ENCODE measurements at places on chromosomes 6 and 20.

DNA sequence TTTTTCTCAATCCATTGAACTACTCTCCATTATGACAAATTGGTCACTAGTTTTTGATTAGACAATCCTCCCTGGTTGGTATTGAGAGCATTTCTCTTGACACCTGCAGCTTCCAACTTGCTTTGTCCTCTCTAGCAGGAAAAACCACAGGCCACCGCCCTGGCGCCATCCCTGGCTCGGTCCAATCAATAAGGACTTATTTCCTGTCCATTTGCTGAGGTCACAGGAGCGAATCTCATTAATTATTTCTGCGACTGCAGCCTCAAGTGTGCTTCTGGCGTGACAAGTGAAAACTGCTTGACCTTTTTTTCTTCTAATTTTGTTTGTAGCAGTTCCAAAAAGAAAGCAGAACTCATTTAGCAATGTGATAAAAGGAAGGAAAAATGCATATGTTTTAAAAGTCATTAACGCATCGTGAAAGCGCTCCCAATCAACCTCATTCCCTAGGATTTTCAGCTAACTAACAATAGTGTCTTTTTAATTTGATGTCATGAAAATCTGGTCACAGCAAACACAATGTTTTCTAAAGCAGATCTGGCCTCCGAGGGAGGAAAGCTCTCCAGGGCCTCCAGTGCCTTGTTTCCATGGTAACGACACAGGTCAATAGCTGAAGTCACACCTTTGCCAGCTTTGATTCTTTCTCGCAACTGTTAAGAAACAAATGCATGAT is 39.0 kb upstream of the BEND3 start:
- H3K36me3 ChIP-seq = no peaks in the 10 kb centered on the region
- no peak overlapping the region for H3K27ac ChIP-seq
- no peaks in the 10 kb centered on the region for H3K4me1 ChIP-seq
- H3K27me3 ChIP-seq = no peaks in the 10 kb centered on the region
- no peak for DNase-seq

- H3K4me1 ChIP-seq = no peaks in the 10 kb centered on the region
- H3K36me3 ChIP-seq = no peaks in the 10 kb centered on the region
- no peaks in the 10 kb centered on the region for H3K27me3 ChIP-seq
- no peak for DNase-seq
Measured at GRCh38 chr6:21953831-21954801, 342.7 kb downstream of the PRL start.

- peaks cover 96% of the 10 kb centered on the region for H3K36me3 ChIP-seq
- H3K27me3 ChIP-seq = no peaks in the 10 kb centered on the region
- peak overlapping the region; percentile 81 for H3K27ac ChIP-seq
Measured at GRCh38 chr6:159038914-159039884, 5.6 kb downstream of the TAGAP start.

- H3K27ac ChIP-seq = no peak overlapping the region
- H3K4me3 ChIP-seq = peak overlapping the region; percentile 27
- DNase-seq = peak; percentile 81
- H3K27me3 ChIP-seq = no peaks in the 10 kb centered on the region
- H3K36me3 ChIP-seq = no peaks in the 10 kb centered on the region
Measured at GRCh38 chr6:148559848-148560433, 186.9 kb upstream of the UST start.

- H3K27me3 ChIP-seq = no peaks in the 10 kb centered on the region
- no peaks in the 10 kb centered on the region for H3K4me1 ChIP-seq
- peaks cover 46% of the 10 kb centered on the region for H3K36me3 ChIP-seq
- DNase-seq = no peak
- no peak overlapping the region for H3K27ac ChIP-seq
Measured at GRCh38 chr6:134962421-134962820, 12.5 kb upstream of the ALDH8A1 start.

DNA sequence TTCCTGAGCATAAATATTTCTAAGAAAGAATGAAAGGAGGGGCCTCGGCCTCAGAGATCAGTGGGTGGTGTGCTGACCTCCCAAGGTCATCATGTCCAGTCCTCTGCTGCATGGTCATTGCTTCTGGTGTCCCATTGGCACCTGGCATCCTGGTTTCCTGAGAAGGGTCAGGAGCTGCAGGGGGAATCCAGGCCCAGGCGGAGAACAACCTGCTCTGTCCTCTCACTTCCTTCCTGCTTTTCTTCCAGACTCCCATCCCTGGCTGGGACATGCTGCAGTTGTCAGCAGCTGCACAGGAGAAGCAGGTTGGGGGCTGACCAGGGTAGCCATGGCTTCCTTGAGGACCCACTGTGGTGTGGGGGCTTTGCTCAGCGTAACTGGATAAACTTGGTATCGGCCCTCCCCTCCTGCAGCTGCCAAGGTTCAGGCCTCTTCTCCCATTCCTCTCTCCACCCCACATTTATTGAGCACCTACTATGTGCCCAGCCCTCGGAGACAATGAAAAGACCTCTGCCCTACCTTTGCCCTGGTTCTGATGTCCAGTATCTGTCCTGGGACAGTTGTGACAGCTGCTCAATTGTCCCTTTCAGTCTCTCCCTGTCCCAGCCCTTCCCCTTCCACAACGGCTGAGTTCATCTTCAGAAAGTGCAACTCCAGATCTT is 155.2 kb downstream of the CEBPB start:
- peaks cover 20% of the 10 kb centered on the region for H3K4me1 ChIP-seq
- H3K4me3 ChIP-seq = no peak overlapping the region
- no peak overlapping the region for H3K27ac ChIP-seq
- no peaks in the 10 kb centered on the region for H3K27me3 ChIP-seq
- no peaks in the 10 kb centered on the region for H3K36me3 ChIP-seq

- no peak overlapping the region for H3K27ac ChIP-seq
- DNase-seq = no peak
- no peaks in the 10 kb centered on the region for H3K4me1 ChIP-seq
- no peak overlapping the region for H3K4me3 ChIP-seq
- no peaks in the 10 kb centered on the region for H3K36me3 ChIP-seq
- peaks cover 12% of the 10 kb centered on the region for H3K27me3 ChIP-seq
Measured at GRCh38 chr20:31979713-31980426, 11.9 kb downstream of the XKR7 start.

DNA sequence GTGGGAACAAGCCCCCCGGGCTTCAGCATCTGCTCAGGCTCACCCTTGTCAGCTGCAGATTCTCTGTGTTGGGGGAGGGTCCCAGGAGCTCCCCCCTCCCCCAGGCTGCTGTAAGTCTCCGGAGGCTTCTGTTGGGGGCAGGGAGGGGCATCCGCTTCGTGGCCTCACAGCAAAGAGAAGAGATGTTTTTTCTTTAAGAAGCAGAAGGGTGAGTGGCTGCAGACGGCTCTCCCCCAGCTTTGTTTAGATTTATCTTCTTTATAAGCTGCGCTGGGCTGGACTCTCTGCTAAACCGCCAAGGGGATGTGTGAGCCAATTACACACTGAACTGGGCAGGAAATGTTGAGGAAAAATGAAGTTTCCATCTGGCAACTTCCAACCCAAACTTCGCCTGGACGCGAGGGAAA is 48.7 kb upstream of the GATA5 start:
- no peak for DNase-seq
- H3K4me1 ChIP-seq = peaks cover 6% of the 10 kb centered on the region
- H3K27ac ChIP-seq = no peak overlapping the region
- H3K4me3 ChIP-seq = no peak overlapping the region

DNA sequence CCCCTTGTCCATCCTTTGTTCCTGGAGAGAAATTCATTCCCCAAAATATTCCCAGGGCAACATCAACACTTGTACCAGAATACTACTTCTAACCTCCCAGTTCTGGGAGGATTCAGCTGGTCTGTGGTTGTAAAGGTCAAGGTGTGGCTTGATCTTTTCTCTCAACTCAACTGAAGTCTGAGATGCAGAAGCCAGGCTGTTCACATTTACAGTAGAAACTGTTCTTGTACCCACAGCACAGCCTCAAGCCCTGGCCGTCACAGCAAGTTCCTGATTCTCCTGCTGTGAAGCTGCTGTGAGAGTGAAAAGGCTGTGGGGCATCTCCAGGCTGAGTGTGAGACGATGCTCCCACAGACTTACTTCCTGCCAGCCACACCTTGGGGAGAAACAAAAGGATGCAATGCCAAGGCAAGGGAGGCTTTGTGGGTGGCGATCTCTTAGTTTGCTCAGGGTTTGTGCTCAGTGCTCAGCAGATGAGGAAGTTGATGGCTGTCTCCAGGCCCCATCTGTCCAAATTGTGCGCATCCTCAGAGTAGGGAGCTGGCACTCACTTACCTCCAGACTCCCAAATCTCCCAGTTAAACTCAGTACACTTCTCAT is 143.9 kb upstream of the FOXA2 start:
- no peaks in the 10 kb centered on the region for H3K27me3 ChIP-seq
- DNase-seq = no peak
- H3K27ac ChIP-seq = no peak overlapping the region
- no peaks in the 10 kb centered on the region for H3K4me1 ChIP-seq

DNA sequence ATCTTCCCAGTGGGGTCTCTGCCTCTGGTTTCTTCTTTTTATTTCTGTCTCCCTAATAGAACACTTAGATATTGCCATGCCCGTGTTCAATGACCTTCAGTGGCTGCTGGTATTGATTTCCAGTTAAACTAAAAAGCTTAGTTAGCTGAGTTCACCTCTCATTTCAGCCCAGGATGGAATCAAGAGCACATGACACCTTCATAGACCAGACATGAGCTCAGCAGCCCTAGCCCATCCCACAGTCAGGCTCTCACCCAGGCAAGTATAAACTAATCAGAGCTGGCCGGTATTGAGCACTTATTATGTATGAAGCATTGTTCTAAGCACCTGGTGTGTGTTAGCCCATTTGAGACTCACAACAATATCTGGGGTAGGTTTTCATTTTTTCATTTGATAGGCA is 33.7 kb upstream of the PLEKHG1 start:
- no peaks in the 10 kb centered on the region for H3K36me3 ChIP-seq
- H3K4me3 ChIP-seq = no peak overlapping the region
- no peaks in the 10 kb centered on the region for H3K4me1 ChIP-seq
- peaks cover 2% of the 10 kb centered on the region for H3K27me3 ChIP-seq
- DNase-seq = no peak

DNA sequence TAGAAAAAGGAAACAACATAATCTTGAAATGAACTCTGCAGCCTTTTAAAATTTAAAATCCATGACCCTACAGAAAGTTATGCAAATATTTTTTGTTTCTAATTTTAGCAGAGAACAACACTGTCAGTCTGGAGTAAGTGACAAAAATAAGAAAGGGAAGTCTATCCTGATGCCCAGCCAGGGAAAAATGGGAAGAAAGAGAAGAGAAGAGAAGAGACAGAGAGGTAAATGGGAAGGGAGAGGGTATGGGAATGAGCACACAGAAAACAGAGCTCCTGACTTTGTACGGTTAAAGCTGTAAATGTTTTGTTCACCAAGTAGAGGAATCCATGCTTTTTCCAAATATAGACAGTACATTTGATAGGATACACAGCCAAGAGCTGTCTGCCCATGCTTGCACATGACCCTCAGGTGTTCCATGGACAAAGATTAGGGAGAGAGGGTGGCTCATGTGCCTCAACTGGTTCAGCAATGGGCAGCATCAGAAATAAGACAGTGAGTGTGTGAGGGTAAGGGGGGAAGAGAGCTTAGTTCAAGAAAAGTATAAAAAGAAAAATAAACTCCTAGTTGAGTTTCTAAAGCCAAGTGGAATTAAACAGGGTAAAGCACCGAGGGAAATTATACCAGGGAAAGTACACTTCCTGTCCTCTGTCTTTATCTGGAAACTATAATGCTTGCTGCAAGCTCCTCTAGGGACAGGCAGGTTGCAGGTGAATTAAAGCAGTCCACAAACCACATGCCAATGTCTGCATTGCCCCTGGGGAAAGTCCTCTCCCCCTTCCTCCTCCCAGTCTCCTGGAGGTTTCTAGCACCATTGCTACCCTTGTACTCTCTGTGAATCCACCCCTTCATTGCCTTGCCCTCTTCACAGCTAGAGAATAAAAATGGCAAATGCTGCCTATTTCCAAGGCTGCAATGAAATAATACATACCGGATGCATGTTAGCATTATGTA is 30.0 kb downstream of the MAP3K5 start:
- peaks cover 71% of the 10 kb centered on the region for H3K4me1 ChIP-seq
- peak overlapping the region; percentile 51 for H3K27ac ChIP-seq
- H3K27me3 ChIP-seq = no peaks in the 10 kb centered on the region
- H3K36me3 ChIP-seq = no peaks in the 10 kb centered on the region

- no peak overlapping the region for H3K27ac ChIP-seq
- peaks cover 9% of the 10 kb centered on the region for H3K36me3 ChIP-seq
- DNase-seq = no peak
- H3K4me1 ChIP-seq = no peaks in the 10 kb centered on the region
Measured at GRCh38 chr6:82958551-82958950, 107.1 kb downstream of the UBE3D start.

GRCh38 chr6:110622912-110623578 is 146.6 kb upstream of the SLC22A16 start:
- H3K36me3 ChIP-seq = peaks cover 25% of the 10 kb centered on the region
- H3K27me3 ChIP-seq = no peaks in the 10 kb centered on the region
- no peak overlapping the region for H3K4me3 ChIP-seq
- no peaks in the 10 kb centered on the region for H3K4me1 ChIP-seq
- no peak for DNase-seq

- no peaks in the 10 kb centered on the region for H3K36me3 ChIP-seq
- no peak overlapping the region for H3K27ac ChIP-seq
- no peaks in the 10 kb centered on the region for H3K4me1 ChIP-seq
- no peak for DNase-seq
- no peaks in the 10 kb centered on the region for H3K27me3 ChIP-seq
Measured at GRCh38 chr6:15941168-15941567, 187.7 kb upstream of the MYLIP start.

DNA sequence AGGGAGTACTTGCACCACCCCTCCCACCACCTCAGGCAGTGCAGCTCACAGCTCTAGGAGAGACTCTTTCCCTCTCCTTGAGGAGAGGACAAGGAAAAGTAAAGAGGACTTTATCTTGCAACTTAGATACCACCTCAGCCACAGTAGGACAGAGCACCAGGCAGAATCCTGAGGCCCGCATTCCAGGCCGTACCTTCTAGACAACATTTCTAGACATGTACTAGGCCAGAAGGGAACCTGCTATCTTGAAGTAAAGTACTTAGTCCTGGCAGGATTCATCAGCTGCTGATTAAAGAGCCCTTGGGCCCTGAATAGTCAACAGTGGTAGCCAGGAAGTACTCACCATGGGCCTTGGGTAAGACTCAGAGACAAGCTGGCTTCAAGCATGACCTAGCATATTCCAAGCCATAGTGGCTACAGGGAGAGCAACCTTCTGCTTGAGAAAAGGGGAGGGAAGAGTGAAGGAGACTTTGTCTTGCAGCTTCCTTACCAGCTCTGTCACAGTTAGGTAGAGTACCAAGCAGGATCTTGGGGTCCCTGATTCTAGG is 384.4 kb upstream of the RNF217 start:
- no peak overlapping the region for H3K4me3 ChIP-seq
- H3K4me1 ChIP-seq = no peaks in the 10 kb centered on the region
- no peaks in the 10 kb centered on the region for H3K36me3 ChIP-seq

- H3K4me3 ChIP-seq = no peak overlapping the region
- no peaks in the 10 kb centered on the region for H3K27me3 ChIP-seq
- H3K27ac ChIP-seq = no peak overlapping the region
- H3K36me3 ChIP-seq = no peaks in the 10 kb centered on the region
- DNase-seq = no peak
- H3K4me1 ChIP-seq = no peaks in the 10 kb centered on the region
Measured at GRCh38 chr6:10603219-10603618, 82.1 kb downstream of the GCNT2 start.
